ENCODE measurements at places on chromosomes 7 and 10.

GRCh38 chr10:88332503-88333247 is 250.4 kb downstream of the RNLS start:
- no peak for DNase-seq

DNA sequence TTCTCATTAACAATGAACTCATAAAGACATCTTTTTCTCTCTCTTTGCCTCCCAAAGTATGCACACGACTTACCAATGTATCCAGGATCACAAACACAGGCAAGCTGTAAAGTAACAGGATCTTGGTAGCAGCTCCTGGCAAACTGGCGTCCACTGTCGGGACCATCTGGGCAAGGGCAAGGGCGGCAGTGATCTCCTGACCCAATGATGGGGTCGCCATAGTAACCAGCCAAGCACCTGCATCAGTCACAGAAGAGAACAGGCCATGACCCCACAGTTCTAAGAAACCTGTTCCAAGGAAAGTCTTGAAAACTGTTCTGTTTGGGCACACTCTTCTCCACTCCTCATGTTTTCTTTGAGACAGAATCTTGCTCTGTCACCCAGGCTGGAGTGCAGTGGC is 47.6 kb downstream of the LAMB1 start:
- no peak for DNase-seq

DNA sequence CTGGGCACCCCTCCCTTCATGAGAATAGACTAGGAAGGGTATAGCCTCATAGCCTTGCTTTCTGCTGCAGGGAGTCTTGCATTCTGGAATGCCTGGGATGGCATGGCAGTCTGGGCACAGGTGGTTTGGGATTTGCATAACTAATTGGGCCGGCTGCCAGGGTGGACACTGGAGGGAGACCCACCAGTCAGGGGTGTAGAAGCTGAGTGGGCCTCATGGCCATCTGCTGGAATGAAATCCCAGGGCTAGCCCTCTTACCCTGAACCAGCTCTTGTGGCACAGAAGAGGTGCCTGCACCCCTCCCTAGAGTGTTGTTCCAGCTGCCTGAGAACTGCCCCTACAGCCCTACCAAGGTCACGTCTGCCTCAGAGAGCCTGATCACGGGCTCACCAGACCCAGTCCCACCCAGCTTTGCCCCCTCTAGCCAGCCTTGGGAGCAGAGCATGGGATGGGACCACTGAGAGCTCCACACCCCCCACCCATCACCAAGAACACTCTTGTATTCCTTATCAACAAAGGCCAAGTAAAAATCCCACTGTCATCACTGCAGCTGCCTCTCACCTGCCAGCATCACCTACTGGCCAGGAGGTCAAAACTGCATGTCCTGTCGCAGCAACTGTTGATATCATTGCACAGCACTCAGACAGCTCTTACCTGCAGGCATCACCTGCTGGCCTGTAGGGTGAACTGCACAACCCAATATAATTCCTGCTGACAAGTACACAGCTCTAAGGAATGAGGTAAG is 148.9 kb downstream of the ZEB1 start:
- no peak for DNase-seq

GRCh38 chr10:110556296-110556695 is 11.2 kb upstream of the SMC3 start:
- no peak for DNase-seq

DNA sequence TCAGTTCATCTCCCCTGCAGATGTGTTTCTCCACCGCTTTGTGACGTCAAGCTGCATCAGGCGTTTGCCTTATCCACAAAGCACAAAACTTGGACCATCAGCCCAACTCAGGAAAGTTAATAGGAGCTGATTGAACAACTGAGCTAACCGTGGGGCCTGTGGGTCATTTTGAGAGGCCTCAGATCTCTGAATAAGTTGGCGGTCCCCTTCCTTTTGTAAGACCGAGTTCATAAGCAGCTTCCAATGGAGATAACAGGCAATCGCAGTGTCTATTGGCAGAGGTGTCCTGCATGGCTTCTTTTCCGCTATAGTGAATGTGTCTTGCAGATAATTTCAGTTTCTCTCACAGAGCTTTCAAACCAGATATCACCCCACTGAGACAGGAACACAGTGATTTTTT is 154.0 kb downstream of the SORCS1 start:
- DNase-seq, result no peak

DNA sequence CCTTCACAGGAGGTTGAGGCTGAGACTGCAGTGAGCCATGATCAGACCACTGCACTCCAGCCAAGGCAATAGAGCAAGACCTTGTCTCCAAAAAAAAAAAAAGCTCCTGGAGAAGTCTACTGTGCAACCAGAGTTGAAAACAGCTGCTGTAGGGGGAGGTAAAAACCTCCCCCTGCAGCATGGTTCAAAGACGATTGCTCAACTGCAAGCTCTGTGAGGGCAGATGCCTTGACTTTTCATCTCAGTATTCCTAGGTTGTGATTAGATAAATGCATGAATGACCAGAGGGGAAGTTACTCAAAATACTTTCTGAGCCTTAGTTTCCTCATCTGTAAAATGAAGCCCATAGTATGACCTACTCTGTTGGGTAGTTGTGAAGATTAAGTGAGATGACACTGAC is 25.0 kb upstream of the PPA1 start:
- no peak for DNase-seq

DNA sequence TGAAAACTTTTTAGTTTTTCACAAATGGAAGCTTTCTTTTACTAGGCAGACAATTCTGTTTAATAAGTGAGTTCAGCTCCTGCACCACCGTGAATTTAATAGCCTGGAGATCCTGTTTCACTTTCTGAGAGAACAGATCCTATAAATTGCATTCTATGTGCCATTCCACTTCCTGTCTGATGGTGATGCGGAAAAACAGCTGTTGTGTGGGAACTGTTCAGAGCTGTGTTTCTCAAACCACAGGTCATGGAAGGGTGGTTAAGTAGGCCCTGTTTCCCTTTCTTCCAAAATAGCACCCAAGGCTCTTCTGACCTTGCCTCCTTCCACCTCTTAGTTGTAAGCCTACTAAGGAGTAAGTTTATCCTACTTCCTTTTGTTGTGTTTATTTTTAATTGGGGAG is 97.2 kb upstream of the DKK1 start:
- DNase-seq, result no peak
